Stimulated activated CD8-positive, alpha-beta memory T cell treated with anti-CD3 and anti-CD28 coated beads, Interleukin-4, amount 100 ng/mL, for 1 hour (primary cell): ENCODE measurements at places on chromosomes 2 and 18.

DNA sequence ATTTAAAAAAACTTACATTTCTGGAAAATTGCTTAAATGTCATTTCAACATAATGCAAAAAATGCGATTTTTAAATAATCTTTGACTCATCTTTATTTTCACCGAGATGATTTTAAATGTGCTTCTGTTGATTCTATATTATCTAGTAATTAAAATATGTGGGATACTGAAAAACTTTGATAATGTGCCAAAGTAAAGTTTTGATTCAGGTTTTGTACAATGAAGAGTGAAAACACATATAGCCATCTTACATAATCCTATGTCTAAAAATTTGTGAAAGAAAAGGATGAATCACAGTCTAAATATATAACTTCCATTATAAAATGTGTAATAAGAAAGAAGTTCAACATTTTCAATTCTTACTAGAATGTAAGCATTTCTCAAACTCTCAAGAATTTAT lies 204.3 kb upstream of the ZC3H15 start:
- no peak for DNase-seq

DNA sequence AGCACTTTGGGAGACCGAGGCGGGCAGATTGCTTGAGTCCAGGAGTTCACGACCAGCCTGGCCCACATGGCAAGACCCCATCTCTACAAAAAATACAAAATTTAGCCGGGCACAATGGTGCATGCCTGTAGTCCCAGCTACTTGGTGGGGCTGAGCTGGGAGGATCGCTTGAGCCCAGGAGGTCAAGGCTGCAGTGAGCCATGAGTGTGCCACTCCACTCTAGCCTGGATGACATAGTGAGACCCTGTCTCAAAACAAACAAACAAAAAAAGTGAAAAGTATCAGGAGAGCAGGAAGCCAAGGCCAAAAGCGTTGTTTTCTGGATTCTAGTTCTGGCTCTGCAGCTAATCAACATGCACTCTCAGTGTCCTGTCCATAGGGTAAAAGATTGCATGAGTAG lies 10.7 kb upstream of the CLASP1 start:
- DNase-seq, result no peak

GRCh38 chr2:184598316-184599053 lies at the start of gene ZNF804A:
ZNF804A (plus strand) TSS chr2:184598529; CDS start chr2:184598960, 431 bp downstream.
- DNase-seq, result no peak

DNA sequence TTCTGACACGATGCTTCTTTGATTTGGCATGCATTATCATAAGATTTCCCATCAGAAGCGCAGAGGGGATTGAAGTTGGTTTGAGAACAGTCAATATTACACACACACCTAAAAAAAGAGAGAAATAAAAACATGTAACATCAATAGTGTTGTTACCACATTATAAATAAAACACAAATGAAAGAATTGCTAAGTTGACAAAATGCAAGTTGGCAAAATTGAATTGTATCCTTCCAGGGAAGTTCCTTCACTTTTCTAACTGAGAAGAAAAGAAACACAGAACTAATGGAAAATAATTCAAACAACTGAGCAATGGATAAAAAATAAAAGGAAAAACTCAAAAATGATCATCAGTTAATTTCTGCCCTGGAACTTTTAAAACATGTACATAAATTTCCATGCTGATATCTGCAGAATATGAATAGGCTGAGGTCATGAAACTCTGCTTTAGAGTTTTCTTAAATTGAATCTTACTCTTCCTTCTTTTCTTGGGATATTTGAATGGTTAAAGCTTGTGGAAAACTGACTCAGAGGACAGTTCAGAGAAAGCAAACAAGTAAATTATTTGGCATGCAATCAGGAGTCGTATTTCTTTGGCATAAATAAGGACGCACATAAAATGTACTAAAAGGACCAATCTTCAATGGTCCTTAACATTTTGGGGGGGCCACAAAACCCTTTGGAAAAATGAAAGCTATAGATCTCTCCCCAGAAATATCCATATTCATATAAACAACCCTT lies 152.4 kb upstream of the CAVIN2 start:
- DNase-seq, result no peak

- DNase-seq, result no peak
These were observed 42.0 kb downstream of the TTR start for GRCh38 chr18:31633392-31634330.

DNA sequence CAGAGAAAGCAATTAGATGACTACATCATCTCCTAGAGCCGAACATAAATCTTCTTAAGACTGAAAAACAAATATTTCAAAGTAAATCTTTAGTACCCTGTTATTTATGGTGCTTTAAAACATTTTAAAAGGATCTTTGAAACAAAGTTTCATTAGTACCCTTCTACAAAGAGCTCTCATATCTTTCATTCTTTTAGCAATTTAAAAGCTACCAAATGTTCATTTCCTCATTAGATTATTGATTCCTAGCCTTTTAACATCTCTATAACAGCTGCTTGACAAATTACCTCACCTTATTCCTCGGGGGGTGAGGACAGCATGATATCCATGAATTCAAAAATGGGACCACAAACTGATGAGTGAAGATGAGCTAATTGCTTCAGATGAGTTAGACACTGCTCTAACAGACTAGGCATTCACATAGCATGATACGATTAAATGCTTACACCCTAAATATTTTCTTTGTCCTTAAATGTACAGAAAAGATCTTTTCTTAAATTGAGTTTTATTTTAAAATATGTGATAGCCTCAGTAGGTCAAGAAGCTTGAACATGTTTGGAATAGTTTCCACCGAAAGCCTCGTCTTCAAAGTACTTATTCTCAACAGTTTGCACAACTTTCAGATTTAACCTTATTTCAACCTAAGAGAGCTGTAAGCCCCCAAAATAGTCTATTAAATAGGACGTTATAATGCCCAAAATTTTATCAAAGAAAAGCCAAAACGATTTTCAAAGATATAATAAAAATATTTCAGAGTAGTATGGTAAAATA lies 2.1 kb downstream of the ATAD2B start:
- no peak for DNase-seq

DNA sequence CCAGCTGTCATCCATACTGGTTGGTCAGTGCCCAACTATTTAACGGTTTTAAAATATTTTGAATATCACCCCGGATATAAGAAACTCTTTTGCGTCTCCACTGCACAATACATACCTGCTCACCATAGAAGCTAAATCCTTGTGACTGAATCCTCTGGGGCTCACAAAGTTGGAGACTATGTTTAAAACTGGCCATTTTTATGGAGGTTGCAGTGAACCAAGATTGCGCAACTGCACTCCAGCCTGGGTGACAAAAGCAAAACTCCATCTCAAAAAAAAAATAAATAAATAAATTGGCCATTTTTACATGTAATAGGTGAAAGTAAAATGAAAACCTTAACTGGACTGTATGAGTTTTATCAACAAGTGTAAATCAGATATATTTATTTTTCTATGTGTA lies 55.6 kb upstream of the TMEM17 start:
- DNase-seq, result no peak

DNA sequence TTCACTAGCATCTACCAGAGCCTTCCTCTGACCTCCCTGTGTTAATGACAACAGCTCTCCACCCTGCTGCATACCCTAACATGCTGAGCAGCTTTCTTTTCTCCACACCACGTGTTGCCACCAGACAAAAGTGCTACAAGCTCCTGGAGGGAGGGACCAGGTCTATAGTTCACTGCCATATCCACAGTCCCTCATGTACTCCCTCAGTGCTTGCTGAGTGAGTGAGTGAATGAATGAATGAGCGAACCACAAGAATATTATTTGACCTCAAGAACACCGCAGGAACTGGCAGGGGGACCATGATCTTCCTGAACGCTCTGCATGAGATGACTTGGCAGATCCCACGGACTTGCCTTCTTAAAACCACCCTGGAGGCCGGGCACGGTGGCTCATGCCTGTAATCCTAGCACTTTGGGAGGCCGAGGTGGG lies 47.4 kb upstream of the CAB39 start:
- no peak for DNase-seq

DNA sequence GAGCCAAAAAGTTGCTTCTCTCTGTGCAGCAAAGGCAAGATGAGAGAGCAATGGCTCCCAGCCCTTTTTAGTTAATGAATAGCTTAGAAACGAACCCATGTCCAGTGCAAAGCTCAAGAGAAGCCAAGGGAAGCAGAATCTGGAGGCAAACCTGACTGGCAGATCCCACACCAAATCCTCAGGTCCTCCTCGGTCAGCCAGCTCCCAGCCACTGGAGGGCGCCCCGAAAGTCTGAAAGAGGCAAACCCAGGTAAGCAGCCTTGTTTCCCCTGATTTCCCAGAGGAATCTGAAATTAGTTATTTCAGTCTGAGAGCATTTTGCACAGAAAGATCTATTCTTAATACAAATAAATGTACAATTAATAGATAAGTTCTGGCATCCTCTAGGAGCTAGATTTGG lies 71.3 kb upstream of the PID1 start:
- no peak for DNase-seq

DNA sequence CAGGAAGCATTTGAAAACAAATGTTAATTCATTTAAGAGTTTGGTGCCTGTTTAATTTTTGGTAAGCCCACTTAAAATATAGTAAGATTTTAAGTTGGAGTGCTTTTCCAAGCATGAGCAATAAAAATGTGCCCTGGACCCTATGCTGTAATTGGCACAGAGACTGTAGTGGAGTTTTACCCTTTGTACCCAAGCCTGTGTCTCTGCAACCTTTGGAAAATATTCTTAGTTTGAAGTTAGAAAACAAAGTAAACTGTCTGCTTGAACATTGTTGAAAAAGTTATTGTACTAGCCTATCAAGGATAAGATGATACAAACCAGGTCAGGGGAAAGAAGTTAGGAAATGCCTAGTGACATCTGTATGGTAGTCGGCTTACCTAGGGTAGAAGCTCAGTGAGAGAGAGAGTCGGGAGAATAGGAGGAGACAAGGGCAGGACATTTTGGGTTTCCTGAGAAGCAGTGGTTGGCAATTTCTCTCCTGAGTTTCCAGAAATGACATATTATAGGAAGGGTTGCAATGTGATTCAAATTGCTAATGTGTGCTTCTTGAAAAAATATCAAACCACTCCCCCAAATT lies 66.5 kb downstream of the CCDC85A start:
- DNase-seq, result no peak
